Colonic mucosa (tissue), 4 donors: ENCODE measurements at places on chromosomes 5 and 9. TPM values are rescaled to one million over a fixed set of nuclear protein-coding genes. Genes with fewer than 3 reads are reported as not detected.

Gene PRDM9
- total RNA-seq: not detected

Gene UHRF2
- total RNA-seq: 33.4 TPM

GRCh38 chr9:135343837-135344522 lies 135.6 kb upstream of the PPP1R26 start:
- peak; percentile 56 for DNase-seq

DNA sequence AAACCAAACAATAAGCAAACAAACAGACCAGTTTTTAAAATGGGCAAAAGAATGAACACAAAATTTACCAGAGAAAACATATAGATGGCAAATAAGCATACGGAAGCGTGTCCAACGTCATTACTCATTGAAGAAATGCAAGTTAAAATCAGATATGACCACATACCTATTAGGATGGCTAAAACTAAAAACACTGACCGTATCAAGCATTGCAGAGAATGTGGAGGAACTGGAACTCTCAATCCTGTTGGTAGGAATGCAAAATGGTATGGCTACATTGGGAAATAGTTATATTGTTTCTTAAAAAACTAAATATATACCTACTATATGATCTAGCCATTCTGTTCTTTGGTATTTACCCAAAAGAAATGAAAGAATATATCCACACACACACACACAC lies 129.4 kb upstream of the ACO1 start:
- DNase-seq: no peak

- no peak for DNase-seq
Measured at GRCh38 chr9:110763568-110763967, 95.0 kb downstream of the MUSK start.

DNA sequence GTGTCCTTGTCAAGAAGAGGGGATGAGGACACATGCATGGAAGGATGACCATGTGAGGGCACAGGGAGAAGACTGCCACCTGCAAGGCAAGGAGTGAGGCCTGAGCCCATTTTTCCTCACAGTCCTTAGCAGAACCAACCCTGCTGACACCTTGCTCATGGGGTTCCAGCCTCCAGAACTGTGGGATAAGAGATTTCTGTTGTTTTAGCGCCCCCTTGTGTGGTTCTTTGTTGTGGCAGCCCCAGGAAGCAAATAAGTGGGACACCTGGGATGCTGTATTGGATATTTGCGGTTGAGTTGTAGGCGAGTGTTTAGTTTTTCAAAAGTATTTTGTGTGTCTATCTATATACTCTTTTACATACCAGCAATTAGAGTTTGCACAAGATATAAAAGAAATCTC lies 206.4 kb downstream of the NXNL2 start:
- no peak for DNase-seq

- DNase-seq: no peak
Measured at GRCh38 chr5:136038635-136039034, 9.8 kb downstream of the TGFBI start.

DNA sequence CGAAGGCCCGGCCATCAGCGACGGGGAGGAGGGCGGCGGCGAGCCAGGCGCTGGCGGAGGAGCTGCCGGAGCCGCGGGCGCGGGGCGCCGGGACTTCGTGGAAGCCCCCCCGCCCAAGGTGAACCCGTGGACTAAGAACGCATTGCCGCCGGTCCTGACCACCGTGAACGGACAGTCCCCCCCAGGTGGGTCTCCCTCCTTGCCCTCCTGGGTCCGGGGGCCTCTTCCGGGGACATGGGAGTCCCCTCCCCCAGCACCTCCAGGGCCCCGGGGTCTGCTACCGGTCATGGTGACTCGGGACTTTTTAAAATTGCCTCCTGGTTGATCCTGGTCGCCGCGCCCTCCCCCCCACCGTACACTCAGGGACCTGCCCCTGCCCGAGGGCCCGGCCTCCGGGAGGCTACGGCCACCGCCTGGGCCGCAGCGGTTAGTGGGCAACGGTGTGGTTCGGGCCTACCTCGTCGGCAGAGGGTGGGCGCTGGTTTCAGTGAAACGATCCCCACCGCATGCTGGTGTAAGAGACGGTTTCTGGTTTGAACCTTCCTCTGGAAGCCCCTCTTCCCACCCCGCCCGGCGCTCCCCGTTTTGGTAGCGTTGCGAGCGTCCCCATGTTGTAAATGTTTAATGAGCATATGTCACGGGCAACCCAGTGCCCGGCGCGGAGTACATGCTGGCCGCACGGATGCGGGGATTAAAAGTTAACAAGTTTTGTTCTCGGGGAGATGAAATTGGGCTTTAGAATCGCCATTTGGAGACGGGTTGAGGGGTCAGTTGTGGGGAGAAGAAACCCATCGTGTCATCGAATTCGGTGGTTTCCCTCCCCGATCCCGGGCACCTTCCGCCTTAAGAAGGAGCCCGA lies 1.1 kb downstream of the LARP1 start:
- DNase-seq: peak; percentile 61

GRCh38 chr9:78314953-78315870 lies 18.3 kb downstream of the PSAT1 start:
- no peak for DNase-seq

- DNase-seq: no peak
Measured at GRCh38 chr5:63648376-63648775, 313.9 kb downstream of the HTR1A start.
